ENCODE measurements at places on chromosomes 13 and 19.

DNA sequence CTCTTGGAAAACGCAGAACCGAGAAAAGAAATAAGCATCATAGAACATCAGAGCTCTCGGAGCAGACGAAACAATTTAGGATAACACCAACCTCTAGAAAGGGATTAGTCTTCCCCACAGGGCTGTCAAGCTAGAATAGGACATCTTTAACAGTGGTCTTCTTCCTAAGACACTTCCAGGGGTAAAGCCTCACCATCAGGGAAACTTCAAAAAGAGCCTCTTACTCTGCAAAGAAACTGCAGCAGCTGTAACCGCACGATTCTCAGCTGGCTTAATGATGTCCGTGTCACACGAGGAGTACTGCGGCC is 642 bp downstream of the ZNF571 start:
- peak overlapping the region; percentile 93 for H3K4me3 ChIP-seq
- H3K27me3 ChIP-seq, result no peaks in the 10 kb centered on the region
- DNase-seq, result no peak
- H3K36me3 ChIP-seq, result peaks cover 5% of the 10 kb centered on the region
- H3K27ac ChIP-seq, result peak overlapping the region; percentile 93

- H3K4me1 ChIP-seq, result no peaks in the 10 kb centered on the region
- no peak for DNase-seq
- H3K36me3 ChIP-seq, result no peaks in the 10 kb centered on the region
- no peaks in the 10 kb centered on the region for H3K27me3 ChIP-seq
- no peak overlapping the region for H3K27ac ChIP-seq
Measured at GRCh38 chr13:39401046-39401705, 201.8 kb downstream of the LHFPL6 start.

DNA sequence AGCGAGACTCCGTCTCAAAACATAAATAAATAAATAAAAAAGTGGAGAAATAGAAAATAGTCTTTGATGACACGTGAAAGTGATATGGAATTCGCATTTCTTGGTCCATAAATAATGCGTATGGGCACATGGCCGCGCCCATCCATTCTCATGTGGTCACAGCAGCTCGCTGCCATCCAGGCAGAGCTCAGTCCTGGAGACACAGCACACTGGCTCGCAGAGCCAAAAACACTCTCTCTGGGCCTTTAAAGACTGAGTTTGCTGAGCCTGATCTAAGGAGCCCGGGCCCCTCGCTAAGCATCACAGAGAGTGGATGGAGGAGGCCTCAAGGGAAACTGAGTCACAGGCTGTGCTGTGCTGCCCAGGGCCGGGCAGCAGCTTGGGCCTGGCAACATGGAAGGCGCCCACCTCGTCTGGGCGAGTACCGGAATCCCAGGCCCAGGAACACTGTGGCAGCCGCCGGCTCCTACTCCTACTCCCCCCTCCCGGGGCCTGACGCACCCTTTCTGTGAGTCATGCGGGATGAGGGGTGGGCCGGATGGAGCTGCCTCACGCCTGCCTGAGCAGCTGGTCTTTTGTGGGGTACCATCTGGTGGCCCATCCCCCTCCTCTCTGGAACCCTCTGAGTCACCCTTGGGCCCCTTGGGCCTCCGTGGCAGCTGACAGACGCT is 28.9 kb upstream of the CACTIN start:
- H3K4me1 ChIP-seq, result no peaks in the 10 kb centered on the region
- no peak for DNase-seq
- no peak overlapping the region for H3K4me3 ChIP-seq
- no peak overlapping the region for H3K27ac ChIP-seq
- H3K36me3 ChIP-seq, result no peaks in the 10 kb centered on the region
- no peaks in the 10 kb centered on the region for H3K27me3 ChIP-seq

DNA sequence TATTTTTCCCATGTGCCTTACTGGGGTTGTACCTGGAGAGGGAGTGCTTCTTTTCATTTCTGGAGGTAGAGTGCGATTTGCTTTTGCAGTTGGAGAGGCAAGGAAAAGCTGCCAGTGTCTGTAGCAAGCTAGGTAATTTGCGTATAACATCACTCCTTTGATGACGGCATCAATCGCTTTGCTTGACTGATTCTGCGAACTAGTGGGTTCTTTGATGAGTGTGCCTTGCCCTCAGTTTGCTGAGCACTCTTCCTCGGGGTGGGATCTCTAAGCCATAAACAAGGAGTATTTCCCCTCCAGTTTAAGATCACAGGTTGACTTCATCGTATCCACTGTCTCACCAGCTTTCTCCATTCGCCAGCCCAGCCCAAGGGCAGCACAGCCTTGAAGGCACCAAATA is 344.5 kb downstream of the KCNRG start:
- no peak for DNase-seq
- H3K27me3 ChIP-seq, result no peaks in the 10 kb centered on the region
- H3K4me3 ChIP-seq, result no peak overlapping the region

- H3K36me3 ChIP-seq, result peaks cover 7% of the 10 kb centered on the region
- H3K27me3 ChIP-seq, result no peaks in the 10 kb centered on the region
- H3K4me1 ChIP-seq, result no peaks in the 10 kb centered on the region
Measured at GRCh38 chr13:75285310-75285709, 196.7 kb downstream of the TBC1D4 start.
